ENCODE measurements at places on chromosomes 7 and 10.

- DNase-seq, result no peak
Observed at GRCh38 chr10:52488606-52489485, 174.8 kb downstream of the DKK1 start.

- DNase-seq, result peak; percentile 62
Observed at GRCh38 chr10:111076682-111077478, at the start of gene ADRA2A. Gene ADRA2A (plus strand): TSS chr10:111077029. CDS start chr10:111077997, 968 bp downstream.

GRCh38 chr7:70598976-70599375, 533.0 kb upstream of the GALNT17 start:
- DNase-seq, result no peak

- no peak for DNase-seq
Observed at GRCh38 chr7:78769481-78770101, 683.9 kb downstream of the MAGI2 start.

DNA sequence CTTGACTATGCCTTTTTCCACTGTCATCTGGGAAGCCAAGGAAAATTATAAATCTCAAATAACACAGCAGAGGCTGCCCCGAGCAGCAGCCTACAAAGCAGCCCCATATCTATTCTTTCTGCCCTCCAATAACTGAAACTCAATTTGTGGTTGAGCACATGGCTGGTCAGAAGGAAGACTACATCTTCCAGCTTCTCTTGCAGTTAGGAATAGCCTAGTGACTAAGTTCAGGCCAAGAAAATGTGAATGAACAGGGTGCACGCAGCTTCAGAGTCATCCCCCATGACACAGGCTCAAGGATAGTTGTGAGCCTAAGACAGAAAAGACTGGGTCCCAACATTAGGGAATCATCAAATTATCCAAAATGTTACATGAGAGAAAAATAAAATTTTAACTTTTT, 42.3 kb downstream of the CHCHD3 start:
- DNase-seq, result no peak

DNA sequence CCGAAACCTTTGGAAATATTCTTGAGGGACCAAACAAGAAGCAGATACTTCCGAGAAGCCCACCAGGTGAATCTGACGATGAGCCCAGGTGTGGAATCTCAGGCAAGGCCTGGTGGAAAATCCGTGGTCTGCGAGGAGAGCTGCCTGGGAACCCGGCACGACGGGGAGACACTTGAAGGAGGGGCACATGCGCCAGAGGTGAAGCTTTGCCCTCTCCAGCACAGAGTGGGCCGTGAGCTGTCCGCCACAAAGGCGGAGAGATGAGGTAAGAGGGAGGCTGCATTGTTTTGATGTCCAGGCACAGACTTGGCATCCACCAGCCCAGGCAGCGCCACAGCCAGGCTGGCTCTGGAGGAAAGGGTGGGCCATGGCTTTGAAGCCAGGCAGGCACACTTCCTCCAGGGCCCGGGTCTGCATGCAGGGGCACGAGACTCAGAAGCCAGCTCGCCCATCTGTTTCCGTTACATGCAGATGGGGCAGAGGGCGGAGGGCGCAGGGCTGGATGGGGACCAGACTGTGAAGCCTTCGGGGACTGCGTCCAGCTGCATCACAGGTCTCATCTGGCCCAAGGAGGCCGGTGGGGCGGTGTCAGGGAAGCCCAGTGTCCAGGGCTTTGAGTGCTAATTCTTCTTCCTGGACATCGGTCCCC, 45.4 kb downstream of the CALML3 start:
- DNase-seq, result no peak

DNA sequence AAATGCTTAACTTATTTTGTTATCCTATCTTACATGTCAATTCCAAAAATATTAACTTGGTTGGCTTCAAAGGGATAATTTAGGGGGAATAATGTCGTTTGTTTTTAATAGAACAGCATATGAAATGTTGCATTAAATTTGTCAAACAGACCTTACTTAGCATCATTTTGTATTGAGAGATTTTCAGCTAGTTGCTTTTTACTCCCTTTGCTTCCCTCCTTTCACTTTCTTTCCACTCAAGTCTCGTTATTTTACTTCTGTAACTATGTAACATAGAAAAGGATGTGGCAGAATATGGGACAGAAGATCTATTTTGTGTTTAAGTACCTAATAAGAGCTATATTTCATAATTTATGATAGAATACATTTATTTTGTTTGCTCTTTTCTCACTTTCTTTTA, 2.6 kb downstream of the PHYHIPL start:
- no peak for DNase-seq

DNA sequence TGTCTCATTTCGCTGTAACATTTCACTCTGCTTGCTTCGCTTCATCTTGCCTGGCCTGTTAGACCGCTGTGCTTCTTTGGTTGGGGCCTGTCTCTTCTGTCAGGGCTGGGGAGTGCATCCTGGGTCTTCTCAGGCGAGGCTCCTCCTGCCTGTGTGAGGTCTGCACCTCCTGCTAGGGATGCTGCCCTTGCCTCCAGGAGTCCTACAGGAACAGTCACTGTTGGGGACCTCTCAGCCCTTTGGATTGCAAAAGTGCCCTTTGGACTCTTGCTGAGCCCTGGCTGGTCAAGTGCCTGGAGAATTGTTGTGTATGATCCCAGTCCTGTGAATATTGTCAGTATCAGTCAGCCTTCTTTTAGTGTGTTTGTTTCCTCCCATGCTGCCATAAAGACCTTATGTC, 84.1 kb downstream of the MDFIC start:
- no peak for DNase-seq

GRCh38 chr10:100033766-100034418, 24.1 kb upstream of the DNMBP start:
- no peak for DNase-seq

DNA sequence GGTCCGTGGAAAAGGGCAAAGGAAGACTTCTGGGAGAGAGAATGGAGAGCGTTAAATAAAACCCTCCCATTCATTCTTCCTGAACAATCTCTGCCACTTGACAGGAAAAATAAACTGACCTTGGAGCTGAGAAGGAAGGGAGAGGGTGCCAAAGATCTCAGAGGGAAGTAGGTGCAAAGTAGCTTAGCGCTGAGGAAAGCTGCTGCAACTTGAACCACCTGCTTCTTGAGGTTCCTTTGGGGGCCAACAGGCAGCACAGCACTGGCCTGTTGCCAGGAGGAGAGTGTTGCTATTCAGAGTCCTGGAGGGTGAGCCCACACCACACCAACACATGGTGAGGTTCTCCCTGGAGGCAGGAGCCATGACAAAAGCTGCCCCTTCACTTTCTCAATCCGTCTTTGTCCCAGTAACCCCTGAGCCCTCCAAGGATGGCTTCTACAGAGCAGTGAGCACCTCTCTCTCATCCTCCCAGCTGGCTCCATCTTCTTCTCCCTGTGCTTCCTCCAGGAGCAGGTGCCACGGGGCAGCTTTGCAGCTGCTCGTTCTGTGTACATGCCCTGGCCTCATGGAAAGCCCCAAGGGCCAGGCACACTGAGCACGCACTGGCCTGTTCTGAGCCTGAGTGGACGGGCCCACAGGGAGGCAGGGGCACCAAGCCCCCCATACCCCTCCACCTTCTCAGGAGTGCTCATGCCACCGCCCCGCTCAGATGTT, 101.3 kb downstream of the STRA8 start:
- DNase-seq, result no peak

- no peak for DNase-seq
Observed at GRCh38 chr7:70218006-70218405, 619.7 kb downstream of the AUTS2 start.

DNA sequence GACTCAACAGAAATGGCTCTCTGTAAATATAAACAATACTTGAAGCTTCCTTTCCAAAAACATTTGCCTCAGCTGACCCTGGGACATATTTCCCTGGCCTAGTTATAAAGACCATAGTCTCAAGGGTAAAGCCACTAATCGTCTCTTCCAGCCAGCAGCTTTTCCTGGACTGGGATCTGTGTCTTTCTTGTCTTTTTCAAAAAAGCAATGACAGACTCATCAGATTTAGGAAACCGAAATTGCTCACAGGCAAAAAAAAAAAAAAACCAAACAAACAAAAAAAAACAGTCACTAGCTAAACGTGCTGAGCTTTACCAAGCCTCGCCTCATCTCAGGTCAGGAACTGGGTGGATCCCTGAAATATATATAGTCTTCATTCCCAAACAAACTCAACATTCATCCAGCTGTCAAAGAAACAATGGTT, 23.5 kb downstream of the STN1 start:
- DNase-seq, result peak; percentile 13

DNA sequence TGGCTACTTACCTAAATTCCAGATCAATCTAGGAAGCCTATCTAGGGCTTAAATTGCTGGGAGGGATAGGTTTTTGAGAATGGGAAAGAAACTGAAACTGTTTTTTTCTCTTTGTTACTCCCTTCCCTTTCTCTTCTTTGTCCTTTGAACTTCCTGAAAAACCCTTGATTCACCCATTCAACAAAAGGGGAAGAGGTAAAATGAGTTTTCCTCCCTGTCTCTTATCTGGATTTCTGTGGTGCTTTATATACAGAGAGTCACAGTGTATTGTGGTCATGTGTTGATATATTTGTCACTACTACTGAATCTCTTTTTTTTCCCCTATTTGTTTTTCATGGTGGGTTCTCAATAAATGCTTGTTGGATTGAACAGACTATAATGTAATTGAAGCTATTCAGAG, 19.8 kb upstream of the NUP205 start:
- no peak for DNase-seq

GRCh38 chr10:79070606-79071395, 2.0 kb downstream of the ZMIZ1 start:
- peak; percentile 51 for DNase-seq

- no peak for DNase-seq
Observed at GRCh38 chr10:48681740-48682139, 2.9 kb upstream of the WDFY4 start.

DNA sequence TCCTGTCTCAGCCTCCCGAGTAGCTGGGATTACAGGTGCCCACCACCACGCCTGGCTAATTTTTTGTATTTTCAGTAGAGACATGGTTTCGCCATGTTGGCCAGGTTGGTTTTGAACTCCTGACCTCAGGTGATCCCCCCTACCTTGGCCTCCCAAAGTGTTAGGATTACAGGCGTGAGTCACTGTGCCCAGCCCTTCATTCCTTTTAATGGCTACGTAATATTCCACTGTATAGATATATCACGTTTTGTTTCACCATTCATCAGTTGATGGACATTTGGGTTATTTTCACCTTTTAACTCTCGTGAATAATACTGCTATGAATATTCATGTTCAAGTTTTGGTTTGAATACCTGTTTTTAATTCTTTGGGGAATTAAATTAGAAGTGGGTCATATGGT, 44.6 kb upstream of the CYCS start:
- no peak for DNase-seq

DNA sequence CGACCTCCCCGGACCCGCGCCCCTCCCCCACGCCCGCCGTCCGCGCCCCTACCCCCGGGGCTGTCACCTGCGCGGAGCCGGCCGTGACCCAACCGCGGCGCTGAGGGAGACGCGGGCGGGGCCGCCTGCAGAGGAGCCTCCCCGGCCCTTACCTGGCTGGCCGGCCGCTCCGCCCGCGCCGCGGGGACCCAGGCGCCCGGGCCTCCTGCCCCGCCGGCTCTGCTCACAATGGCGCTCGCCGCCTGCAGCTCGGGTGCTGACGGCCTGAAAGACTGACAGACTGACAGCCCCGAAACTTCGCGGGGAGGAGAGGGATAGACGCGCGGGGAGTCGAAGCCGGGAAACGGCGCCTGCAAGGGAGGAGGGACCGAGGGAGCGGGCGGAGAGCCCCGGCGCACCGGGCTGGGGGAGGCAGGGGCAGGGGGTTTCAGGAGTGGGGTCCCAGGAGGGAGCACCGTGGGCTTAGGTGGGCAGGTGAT, 393 bp downstream of the ZNF467 start:
- DNase-seq, result peak; percentile 44
